Mammary epithelial cell (primary cell): ENCODE measurements at places on chromosomes 7 and 10. TPM values are rescaled to one million over a fixed set of nuclear protein-coding genes. Genes with fewer than 3 reads are reported as not detected.

The COL13A1 gene
- total RNA-seq, result 1.3 TPM

The STRIP2 gene
- total RNA-seq, result 5.2 TPM

The BHLHA15 gene
- 0.61 and 3.2 TPM in 2 replicates for total RNA-seq

The CABCOCO1 gene
- total RNA-seq, result not detected in 2 replicates

- no peak for DNase-seq
Observed at GRCh38 chr7:108985037-108985436, 415.4 kb downstream of the DNAJB9 start.

DNA sequence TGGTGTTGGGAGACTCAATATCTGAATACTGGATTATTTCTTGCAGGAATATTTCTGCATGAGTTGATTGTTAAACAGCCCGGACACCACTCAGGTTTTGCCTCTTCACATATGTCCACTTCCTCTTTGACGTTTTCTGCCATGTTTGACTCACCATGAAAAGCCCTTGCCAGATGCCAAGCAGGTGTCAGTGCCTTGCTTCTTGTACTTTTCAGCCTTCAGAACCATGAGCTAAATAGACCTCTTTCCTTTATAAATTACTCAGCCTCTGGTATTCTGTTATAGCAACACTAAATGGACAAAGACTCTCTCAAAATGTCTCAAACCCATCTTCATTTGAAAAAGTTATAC, 24.7 kb upstream of the MACC1 start:
- DNase-seq, result no peak

DNA sequence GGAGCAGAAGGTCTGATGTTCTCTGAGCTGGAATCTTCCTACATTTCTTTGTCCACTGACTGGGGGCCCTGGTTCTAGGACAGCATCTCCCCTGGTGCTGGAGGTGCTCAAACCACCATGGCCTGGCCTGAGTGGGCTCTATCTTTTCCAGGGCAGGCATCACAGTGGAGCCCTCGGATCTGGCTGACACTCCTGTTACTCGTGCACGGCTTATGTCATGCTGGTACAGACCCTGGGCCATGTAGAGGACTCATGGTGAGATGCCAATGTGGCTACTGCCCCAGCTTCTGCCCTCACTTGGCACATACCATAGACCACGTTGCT, 96.0 kb downstream of the HIPK2 start:
- DNase-seq, result no peak

GRCh38 chr10:78177491-78178185, 144.0 kb downstream of the RPS24 start:
- no peak for DNase-seq

- DNase-seq, result no peak
Observed at GRCh38 chr10:26254616-26255015, 38.0 kb downstream of the GAD2 start.

DNA sequence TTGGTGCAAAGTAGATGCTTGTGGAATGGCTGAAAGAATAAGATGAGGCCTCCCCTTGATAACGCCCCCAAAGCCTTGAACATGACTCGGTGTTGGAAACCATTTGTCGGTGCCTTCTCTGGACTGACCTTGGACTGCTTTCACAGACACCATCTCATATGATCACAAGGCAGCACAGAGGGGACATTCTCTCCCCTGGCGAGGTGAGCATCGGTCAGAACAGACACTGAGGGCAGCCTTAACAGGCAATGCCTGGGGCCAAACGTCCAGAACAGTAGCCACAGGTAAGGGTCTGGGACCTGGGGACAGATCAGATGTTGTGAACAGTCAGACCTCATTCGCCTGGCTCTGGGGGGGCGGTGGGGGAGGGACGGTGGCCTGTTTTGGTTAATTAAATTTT, 2.8 kb upstream of the TRRAP start:
- DNase-seq, result no peak

GRCh38 chr10:18400201-18400905, 251.0 kb downstream of the NSUN6 start:
- no peak for DNase-seq

DNA sequence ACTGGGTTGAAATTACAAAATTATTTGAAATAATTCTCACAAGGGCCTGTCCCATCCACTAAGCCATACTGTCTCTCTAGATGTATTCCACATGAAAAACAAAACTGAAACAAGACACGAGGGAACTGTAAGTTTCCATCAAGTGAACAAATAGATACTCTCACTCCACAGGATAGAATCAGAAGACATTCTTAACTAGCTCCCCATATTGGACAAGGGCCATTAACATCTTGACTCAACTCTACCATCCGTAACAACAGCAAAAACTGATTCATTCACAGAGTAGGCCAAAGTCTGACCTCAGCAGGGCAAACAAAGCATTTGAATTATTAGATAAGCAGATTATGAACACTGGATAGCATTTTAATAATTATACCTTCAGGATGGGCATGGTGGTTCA, 29.1 kb downstream of the UBE2H start:
- peak; percentile 62 for DNase-seq
